BJ (cell line): ENCODE measurements at places on chromosomes 7 and 10.

DNA sequence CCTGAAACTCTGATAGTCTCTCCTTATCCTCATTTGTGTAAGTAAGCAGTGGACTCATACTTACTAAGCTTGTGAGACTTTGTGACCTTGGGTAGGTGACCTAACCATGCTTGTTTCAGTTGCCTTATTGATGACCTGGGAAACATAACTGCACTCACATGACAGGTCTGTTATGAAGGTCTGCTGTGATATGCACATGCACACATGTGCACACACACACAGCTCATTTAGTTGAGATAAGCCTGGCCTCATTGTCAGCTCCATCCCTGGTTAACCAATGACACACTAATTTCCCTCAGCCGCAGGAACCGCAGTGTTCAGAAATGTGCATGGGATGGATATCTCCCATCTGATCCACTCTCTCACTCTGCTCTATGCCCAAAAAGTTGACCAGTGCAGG, 177.2 kb downstream of the GPAM start:
- DNase-seq, result no peak

DNA sequence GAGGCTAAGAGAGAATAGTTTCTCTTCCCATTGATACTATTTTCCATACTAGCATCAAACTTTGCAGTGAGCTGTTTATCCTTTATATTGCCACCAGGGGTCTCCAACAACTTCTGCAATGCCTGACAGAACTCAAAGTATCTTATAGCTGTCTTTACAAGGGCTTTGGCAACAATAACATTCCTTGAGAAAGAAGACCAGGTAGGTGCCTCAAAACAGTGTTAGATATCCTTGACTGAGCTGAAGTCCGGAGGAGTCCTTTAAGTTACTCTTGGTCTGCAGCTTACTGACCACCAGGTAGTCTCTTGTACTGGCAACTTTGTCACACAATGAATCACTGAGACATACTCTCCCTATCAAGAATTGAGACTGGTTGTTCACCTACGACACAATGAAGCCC, 30.0 kb upstream of the TES start:
- DNase-seq, result no peak

- peak; percentile 24 for DNase-seq
Measured at GRCh38 chr7:20083781-20084180, 133.4 kb downstream of the MACC1 start.

- no peak for DNase-seq
Measured at GRCh38 chr10:70657041-70657440, 15.3 kb upstream of the ADAMTS14 start.

DNA sequence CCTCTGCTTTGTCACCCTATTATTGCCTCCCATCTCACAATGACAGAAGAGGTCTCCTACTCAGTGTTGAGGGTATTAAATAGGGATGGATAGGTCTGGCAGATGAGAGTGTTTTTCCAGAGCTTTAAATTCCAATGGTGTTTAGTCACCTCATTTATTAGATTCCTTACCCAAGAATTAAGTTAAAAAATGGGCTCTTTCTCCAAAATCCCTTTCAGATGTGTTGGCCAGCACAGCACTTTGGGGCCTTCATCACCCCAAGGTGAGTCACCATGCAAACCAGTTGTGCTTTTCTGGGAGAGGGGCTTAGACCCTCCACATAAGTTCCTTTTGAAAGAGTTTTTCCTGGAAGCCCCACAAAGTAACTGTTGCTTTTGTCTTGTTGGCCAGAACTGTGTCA, 78.4 kb downstream of the CYP26A1 start:
- DNase-seq, result peak; percentile 86

DNA sequence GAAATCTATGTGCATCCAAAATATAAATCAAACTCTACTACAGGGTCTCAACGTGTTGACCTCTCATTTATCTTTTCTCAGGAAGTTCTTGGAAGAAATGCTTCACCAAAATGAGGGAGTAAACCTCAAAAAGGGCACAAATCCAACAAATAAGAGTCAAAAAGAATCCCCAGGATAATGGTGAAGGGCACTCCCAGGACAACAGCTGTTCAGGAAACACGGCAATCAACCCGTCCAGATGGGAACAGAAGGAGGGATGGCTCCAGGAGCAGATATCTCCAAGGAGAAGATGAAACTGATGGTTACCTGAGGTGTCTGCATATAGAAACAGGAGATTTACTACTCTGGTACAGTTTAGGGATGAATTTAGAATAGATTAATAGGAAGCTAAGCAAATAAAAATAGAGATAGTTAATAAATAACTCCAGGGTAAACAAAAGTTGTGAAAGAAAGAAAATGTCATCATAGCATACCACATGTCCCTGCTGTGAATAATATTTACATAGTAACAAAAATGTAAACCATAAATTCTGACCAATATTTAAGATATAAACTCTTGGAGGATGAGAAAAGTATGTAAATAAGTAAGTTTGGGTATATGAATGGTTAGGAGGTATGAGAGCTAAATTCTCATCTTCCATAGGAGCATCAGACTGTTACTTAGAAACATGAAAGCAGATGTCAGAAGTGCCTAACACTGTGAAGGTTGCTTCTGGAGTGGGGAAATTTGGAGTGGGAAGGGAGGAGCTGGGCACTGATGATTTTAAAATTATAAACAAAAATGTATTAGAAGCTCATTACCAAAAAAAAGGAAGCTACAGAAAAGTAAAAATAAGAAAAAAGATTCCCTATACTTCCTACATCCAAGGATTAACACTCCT, 237.5 kb upstream of the HPS1 start:
- no peak for DNase-seq

DNA sequence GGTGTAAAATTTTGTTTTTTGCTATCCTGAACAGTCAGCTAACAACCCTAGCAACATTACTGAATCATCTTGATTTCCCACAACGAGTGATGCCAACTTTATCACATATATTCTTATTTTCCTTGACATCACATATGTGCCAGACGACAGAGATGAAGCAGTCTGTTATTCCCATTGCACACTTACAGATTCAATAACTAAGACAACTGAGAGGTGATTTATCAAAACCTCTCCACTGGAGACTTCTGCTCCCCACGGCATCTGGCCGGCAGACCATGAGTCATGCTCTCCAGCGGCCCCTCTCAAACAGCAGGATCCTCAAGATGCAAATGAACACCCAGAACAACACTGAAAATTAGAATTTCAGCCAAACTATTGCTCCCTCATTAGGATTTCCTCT, 57.1 kb downstream of the AMPH start:
- DNase-seq, result no peak

- no peak for DNase-seq
Measured at GRCh38 chr7:75819711-75820110, 6.1 kb upstream of the CCL24 start.

DNA sequence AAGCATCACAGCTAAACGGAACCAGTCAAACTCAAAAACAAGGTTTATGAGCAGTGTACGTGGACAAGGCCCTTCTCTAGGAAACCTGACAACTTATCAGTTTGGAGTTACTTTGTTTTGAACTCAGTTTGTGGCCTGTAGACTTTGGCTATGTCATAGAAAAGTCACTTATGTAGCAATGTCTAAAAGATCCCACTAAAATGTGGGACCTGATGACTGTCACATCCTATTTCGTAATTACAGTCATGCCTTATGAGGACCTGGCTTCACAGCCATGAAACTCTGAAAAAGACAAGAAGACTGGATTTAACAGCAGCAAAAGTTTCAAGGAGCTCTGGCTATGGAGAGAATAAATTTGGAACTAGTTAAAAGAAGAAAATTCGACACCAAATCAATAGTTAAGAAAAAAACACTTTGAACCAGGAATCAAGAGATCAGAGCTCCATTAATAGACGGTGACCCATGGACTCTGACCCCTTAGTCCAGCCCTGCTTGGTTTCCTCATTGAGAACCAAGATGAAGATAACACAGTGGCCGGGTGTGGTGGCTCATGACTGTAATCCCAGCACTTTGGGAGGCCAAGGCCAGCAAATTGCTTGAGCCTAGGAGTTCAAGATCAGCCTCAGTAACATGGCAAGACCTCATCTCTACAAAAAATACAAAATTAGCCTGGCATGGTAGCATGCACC, 204.3 kb downstream of the SFMBT2 start:
- no peak for DNase-seq

- no peak for DNase-seq
Measured at GRCh38 chr7:1269336-1269890, 36.7 kb downstream of the UNCX start.

DNA sequence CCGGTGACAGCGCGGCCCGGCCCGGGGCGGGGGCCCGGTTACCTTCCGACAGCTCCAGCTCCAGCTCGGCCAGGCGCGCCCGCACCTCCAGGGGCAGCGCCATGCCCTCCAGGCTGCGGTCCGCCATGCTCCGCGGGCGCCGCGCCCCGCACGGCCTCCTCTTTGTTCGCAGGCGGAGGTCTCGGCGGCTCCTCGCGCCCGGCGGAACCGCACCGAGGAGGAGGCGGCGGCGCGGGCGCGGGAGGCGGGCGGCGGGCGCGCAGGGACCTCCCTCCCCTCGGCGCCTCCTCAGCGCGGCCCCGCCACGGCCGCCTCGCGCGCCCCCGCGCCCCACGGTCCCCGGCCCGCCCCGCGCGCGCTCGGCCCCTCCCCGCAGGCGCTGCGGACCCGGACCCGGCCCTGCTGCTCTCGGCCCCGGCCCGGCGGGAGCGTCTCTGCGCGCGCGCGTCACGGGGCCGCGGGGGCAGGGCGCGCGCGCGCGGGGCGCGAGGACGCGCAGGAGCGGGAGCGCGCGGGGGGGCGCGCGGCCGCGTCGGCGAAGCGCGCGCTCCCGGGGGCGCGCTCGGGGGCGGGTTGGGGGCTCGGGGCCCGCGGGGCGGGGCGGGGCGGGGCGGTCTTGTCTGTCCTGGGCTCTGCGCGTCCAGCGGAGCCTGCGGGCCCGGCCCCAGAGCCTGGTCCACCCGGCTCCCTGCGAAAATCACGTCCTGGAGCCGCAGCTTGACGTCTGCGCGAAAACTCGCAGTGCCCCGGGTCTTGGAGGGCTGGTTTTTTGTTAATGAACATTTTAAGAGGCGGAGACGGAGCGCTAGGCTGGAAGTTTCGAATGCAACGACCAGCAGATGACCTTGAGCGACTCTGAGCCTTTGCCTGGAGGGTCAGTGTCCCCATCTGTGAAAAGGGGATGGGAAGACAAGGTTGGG, at the start of gene DIP2C:
Gene DIP2C, minus strand, starts transcription at position 217 of the 920 bp plus-strand sequence. Its CDS starts 90 bp downstream, at position 127.
- no peak for DNase-seq

DNA sequence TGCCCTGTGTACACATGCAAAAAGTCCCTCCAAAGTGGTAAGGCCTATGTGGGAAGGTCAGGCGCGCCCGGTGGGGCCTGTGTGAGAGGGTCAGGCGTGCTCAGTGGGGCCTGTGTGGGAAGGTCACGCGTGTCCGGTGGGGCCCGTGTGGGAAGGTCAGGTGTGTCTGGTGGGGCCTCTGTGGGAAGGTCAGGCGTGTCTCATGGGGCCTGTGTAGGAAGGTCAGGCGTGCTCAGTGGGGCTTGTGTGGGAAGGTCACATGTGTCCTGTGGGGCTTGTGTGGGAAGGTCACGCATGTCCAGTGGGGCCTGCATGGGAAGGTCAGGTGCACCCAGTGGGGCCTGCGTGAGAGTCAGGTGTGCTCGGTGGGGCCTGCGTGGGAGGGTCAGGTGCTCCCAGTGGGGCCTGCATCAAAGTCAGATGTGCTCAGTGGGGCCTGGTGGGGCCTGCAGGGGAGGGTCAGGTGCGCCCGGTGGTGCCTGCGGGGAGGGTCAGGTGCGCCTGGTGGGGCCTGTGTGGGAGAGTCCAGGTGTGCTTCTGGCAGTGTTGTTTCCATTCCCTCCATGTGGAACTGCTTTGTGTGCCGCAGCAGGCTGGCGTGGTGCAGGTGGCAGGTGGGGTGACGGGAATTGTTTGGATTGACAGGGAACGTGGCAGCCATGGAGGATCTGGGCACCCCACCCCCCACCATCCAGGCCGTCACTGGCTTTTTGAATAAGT, 15.4 kb downstream of the LRRC27 start:
- no peak for DNase-seq

- DNase-seq, result no peak
Measured at GRCh38 chr10:27601503-27601902, 97.4 kb downstream of the RAB18 start.

DNA sequence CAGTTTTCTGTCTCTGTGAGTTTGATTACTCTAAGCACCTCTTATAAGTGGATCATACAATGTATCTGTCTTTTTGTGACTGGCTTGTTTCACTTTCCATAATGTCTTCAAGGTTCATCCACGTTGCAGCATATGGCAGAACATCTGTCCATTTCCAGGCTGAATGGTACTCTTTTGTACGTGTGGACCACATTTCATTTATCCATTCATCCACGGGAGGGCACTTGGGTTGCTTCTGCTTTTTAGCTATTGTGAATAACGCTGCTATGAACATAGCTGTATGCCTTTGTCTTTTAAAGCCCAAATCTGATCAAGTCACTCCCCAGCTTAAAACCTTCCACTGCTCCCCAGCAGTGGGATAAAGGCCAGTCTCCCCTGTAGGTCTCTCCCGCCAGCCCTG, 31.5 kb downstream of the EGFR start:
- DNase-seq, result no peak

DNA sequence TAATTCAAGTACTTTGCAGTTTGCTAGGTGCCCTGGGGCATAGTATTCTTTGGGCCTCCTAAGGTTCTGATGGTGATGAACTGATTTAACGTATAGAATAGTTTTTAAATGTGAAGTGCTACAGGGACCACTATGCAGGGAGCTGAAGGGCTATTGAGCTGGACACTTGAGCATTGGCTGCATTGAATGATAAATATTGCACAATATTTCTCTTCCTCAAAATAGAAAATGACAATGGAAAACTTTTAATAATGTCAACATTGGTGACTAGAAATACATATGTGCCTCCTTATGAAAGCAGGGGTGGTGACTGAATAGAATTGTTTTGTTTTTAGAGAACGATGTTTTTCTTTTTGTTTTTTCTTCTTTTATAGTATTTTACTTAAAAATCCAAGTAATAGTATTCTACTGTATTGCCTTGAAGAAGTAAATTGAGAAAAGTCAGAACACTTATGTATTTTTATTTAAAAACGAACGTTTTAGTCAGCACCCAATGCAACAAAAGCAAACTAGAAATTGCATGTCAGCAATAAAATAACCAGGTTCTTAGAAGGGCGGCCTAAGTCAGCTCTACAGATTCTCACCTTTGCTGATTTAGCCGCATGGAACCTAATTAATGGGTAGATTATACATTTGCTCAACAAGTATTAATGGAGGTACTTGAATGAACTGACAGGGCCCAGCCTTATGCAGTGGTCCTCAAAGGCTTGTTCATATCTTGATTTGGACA, 244.0 kb upstream of the KLF6 start:
- DNase-seq, result no peak
